BJ (cell line): ENCODE measurements at places on chromosomes 4 and X. TPM values are rescaled to one million over a fixed set of nuclear protein-coding genes. Genes with fewer than 3 reads are reported as not detected.

Gene PDZD4
- 0.49 and 0.82 TPM in 2 replicates for polyA plus RNA-seq

Gene GPR82
- polyA plus RNA-seq: not detected in 2 replicates

Gene GPR143
- not detected in 2 replicates for polyA plus RNA-seq

Gene BMPR1B
- 0.07 and 0.16 TPM in 2 replicates for polyA plus RNA-seq

Gene AADAT
- polyA plus RNA-seq: 7.8 and 9.7 TPM in 2 replicates

Gene NKX6-1
- polyA plus RNA-seq: 0.02 TPM in 1 of 2 replicates, not detected in the other

Gene CYLC1
- polyA plus RNA-seq: not detected in 2 replicates

Gene ADRA2C
- 0.15 and 0.20 TPM in 2 replicates for polyA plus RNA-seq

Gene MED28
- polyA plus RNA-seq: 9.0 and 20.0 TPM in 2 replicates

- DNase-seq: no peak
These were observed 80.0 kb downstream of the ABLIM2 start for GRCh38 chr4:8078610-8079015.

- no peak for DNase-seq
These were observed 74.7 kb downstream of the CLCN4 start for GRCh38 chrX:10231461-10231860.

DNA sequence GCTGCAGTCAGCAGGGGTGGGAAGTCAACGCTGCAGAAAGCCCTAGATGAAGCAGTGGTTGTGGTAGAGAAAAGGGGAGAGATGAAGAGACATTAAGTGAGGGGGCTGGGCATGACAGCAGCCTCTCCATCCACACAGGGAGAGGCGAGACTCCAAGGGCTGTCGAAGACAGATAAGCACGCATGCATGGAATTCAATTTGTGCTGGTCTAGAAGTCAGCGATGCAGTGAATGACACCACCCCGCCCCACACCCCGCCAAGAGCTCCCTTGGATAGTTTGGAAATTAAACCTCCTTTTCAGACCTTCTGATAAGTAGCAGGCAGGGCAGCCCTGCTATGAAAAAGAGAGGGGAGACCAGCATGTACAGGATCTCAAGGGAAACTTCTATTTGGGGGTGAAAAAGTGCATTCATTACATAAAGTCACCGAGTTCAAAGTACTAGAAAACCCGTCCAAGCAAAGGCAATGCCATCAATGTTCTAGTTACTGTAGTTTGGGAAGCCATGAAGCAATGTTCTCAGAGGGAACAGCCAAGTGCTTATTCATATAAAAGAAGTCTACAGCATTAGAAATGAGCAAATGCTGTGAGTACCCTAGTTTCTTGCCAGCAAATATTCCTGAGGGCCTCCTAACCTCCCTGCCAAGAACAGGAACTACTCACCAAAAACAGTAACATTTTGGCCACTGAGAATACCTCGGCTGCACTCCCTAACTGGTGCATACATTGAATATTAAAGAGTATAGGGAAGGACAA, 152.3 kb upstream of the ANXA10 start:
- no peak for DNase-seq

DNA sequence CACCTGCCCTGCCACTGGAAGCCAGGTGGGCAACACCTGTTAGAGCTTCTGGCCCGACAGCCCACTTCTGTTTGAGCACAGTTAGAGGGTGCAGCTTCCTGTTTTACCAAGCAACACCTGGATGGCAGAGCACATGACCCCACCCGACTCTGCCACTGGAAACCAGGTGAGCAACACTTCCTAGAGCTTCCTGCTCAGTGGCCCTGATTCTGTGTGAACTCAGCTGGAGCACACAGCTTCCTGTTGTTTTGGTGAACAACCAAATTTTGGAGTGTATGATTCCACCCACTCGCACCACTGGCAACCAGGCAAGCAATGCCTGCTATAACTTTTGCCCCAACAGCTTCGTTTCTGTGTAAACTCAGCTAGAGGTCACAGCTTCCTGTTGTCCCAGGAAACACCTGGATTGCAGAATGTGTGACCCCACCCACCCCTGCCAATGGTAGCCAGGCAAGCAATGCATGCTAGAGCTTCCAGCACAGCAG, 163.8 kb upstream of the KLF8 start:
- DNase-seq: no peak

DNA sequence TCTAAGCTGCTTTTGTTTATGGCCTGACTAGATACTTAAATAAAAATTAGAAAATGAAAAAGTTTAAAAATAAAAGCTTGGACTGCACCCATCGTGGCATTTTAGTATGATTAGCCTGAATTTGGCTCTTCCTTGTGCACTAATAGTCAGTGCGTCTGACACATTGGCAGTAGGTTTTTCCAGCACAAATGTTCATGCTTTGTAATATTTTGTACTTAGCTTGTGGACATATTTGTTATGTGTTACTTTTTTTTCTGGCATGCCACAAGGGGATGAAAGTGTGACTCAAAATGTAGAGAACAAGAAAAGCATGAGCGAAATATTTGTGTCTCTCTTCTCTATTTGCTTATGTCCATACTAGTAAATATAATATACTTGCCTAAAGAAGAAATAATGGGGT, 359.3 kb downstream of the ADGRL3 start:
- DNase-seq: no peak

DNA sequence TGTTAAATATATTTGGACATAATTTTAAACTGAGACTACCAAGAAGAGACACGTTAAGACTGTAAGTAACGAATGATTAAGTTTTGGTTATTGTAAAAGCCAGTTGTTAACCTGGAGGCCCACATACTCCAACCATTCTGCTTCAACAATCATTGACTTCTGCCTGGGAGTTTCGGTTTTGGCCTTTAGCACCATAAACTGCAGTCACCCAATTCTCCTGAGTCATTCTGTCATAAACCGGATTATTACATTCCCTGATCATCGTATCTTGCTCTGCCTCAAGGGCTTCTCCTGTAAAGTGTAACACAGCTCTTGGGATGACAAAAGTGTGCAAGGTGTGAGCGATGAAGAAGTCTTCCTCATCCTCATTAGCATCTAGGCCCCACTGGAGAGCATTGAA, 46.9 kb upstream of the PABPC1L2A start:
- no peak for DNase-seq

DNA sequence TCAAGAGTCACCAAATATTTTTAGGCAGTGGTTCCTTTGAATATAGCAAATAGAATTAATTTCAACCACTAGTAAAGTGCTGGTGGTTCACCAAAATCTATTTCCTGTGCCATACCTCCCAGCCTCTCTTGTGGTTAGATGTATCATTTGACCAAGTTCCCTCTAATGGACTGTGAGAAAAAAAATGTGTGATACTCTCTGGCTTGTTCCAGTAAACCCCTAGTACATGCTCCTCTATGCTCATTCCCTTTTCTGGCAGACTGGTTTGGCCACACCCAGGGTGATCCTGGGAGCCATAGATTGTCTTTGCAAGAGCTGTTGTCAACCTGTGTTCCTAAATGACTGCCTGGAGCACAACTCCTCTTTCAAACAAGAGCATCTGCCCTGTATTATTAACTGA, 109.5 kb downstream of the FRAS1 start:
- no peak for DNase-seq

- DNase-seq: no peak
These were observed 29.1 kb downstream of the TBL1X start for GRCh38 chrX:9493936-9494335.

DNA sequence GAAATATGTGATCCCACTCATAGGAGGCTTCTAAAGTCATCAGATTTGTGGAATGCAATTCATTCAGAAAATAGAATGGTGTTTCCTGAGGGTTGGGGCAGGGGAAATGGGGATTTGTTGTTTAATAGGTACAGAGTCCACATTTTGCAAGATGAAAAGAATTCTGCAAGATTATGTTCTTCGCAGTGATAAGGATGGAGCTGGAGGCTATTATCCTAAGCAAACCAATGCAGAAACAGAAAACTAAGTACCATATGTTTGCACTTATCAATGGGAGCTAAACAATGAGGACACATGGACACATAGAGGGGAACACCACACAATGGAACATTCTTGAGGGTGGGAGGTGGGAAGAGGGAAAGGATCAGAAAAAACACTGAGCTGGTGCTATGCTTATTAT, 144.3 kb upstream of the NLGN4X start:
- DNase-seq: no peak

DNA sequence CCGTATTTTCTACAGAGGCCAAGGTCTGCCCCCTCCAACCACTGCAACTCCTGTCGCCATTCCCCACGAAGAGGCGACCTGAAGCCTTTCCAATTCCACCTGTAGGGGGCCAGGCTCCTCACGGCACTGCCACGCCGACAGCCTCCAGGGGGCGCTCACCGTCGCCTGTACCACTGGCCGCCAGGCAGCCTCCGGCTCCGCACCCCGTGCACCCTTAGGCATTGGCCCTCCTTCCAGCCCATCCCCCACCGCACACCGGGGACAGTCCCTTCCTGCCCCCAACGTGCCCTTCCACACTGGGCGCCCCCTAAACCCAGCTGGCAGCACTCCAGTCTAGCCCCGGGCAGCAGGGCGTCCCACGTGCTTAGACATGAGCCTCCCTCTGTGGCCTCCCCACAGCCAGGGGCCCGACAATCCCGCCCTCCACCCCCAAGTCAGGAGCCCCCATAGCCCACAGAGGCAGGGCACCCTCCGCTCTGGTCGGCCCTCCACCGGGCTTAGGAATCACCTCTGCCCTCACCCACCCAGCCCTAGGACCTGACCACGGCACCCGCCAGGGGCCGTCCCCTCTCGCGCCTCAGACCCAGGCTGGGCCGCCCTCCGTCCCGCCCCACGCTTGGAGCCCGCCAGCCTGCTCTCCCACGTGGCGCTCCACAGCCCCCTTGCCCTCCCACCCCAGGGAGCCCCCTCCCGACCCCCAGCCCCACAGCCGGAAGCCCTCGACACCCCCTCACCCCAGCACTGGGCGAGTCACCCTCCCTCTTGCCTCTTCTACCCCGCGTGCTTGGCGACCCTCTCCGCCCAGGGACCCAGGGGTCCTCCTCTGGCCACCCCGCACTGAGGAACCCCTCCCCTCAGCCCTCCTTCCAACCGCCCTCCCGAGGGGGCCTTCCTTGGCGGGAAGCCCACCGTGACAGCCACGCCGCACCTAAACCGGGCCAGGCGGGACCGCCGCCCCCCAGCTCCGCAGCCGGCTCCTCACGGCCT, 711 bp downstream of the PNMA6E start:
- no peak for DNase-seq

GRCh38 chrX:83419030-83419792, 88.9 kb upstream of the POU3F4 start:
- no peak for DNase-seq

DNA sequence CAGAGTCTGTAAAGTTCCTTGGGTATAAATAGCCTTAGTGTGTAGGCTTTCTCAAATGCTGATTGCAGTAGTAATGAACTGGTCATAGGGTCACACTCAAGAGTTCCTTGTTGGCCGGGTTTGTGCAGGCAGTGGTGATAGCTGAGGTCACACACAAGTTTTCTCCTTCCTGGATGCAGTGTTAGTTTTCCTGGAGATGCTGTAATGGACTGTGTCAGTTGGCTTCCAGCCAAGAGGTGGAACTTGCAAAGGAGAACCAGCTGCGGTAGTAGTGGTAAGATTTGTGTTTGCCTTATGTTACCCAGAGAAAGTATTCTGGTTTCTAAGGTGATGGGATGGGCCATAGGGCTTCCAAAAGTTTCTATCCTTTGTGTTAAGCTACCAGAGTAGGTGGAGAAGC, 409.8 kb upstream of the FRG1 start:
- no peak for DNase-seq

DNA sequence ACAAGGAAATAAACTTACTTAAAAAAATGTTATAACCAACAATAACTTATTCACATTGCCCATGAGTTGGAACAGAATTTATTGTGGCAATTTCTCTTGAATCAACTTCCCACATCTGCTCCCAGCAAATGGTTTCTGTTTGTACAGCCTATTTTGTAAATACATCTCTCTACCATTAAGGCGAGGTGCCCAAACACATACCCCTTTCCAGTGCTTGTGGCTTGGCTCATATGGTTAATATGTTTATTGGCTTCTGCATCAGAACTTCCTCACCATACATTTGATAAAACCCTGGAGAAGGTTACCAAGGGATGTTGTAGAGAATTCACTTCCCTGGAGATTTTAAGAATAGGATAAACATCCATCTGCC, 207.1 kb downstream of the SOWAHB start:
- DNase-seq: no peak

DNA sequence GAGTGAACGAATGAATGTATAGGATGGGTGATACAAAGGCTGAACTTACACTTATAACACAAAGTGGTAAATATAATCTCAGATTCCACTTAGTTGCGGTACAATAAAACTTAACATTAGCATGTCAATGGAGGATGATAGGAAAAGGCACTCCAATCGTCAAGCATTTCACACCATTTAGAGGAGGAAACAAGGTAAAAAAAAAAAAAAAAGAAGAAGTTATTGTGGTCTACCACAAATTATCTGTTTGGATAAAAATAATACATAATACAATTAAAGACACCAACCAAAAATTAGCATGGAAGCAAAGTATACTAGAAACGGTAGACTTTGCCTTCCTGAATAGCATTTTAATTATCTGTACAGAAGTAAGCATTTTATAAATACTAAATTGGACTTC, 205.5 kb downstream of the PPP3CA start:
- no peak for DNase-seq

DNA sequence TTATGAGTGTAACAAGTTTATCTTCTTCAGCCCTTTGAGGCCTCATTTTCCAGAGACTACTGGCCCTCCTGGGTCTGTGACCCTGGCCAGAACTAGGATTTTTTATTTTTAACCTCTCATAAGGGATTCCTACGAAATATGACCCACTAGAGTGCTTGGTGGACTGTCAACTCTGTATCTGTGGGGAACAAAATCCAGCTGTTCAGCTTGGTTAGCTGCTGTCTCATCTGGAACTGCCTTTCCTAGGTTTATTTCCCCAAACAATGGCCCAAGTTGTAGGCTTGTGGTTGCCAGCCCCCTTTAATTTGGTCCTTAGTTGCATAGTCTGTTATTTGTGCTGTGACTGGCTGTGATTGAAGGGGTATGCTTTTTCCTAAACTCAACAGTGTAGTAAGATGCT, 56.2 kb downstream of the NHS start:
- DNase-seq: no peak

DNA sequence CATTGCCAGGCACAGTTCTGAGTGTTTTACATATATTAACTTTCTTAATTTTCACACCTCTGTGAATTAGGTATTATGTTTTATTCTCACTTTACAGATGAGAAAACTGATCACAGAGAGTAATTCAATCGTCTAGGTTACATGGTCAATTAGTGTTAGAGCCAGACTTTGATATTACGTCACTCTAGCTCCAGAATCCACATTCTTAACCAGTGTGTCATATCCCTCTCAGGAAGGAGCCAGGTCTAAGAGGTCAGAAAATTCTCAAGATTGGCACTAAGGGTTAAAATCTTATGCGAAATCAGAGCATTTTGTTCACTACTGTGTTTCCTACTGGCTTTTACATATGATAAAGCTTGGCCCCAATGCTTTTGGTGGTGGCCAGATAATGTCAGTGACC, 7.4 kb downstream of the DMP1 start:
- DNase-seq: no peak
